GM03348 (cell line): ENCODE measurements at places on chromosomes 1 and 21.

DNA sequence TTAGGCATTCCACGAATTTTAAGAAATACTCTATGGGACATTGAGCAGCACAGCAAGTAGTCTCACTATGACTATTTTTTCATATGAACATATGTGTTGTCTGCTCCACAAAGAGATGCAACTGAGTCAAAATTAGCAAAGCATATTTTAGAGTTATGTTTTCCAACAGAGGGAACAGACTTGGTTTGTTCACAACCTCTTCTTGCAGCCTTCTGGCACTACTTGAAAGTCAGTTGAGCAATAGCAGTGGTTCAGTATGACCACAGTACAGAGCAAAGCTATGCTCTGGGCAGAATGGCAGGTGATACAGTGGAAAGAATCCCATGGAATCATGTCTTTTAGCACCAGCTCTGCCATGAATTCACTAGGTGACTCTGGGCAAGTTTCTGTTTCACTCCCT, 5.2 kb downstream of the CCN1 start:
- DNase-seq = peak; percentile 52

- DNase-seq = peak; percentile 20
Observed at GRCh38 chr1:22376976-22377375, 74.7 kb upstream of the ZBTB40 start.

GRCh38 chr1:184973272-184974055, 844 bp downstream of the NIBAN1 start:
- DNase-seq = peak; percentile 76

DNA sequence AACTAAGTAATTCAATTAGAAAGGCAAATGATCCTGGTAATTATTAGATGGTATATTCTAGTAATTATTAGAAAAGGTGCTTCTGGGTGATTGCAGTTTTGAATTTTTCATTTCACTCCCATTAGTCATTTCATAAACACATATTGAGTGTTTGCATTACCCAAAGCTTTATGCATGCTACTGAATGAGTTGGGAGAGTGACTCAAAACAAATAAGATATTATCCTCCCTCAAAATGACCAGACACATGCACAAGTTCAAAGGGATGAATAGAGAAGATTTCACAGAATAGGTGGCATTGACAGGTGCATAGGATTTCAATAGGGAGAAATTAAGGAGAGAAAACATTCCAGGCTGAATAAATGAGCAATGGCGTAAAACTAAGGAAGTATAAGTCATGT, 84.7 kb downstream of the PHTF1 start:
- no peak for DNase-seq

DNA sequence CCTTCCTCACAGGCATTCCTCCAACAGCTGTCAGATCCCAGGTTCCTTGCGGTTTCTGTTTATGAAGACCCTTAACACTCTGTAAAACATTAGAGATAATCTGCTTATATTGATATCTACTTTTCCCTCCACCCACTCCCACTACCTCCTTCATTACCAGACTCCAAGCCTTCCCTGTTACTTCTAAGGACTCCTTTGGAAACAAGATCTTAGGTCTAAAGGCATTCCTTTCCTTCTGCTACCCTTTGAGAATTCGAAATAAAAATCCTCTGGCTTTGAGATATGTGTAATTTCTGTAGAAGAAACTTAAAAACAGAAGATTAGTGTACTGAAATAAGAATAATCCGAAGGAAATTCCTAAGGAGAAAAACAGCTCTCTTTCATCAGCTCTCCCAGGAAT, 23.7 kb upstream of the LYPLAL1 start:
- DNase-seq = no peak

DNA sequence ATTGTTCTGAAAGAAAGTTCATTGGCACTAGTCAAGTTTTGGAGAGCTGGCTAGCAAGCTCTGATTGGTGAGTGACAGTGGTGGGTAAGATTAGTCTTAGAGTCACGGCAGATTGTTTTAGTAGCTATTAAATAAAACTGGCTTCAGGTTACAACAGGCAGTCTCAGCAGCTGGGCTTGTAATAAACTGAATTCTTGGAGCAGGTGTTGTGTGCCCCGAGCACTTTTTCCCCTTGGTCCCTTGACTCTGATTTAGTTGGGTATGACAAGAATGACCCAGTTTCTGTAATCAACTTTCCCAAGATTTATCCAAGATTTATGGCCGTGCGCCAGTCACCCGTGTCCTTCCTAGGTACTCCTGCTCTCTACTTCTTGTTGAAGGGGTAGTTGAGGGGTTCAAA, 40.2 kb downstream of the TBCE start:
- DNase-seq = no peak

DNA sequence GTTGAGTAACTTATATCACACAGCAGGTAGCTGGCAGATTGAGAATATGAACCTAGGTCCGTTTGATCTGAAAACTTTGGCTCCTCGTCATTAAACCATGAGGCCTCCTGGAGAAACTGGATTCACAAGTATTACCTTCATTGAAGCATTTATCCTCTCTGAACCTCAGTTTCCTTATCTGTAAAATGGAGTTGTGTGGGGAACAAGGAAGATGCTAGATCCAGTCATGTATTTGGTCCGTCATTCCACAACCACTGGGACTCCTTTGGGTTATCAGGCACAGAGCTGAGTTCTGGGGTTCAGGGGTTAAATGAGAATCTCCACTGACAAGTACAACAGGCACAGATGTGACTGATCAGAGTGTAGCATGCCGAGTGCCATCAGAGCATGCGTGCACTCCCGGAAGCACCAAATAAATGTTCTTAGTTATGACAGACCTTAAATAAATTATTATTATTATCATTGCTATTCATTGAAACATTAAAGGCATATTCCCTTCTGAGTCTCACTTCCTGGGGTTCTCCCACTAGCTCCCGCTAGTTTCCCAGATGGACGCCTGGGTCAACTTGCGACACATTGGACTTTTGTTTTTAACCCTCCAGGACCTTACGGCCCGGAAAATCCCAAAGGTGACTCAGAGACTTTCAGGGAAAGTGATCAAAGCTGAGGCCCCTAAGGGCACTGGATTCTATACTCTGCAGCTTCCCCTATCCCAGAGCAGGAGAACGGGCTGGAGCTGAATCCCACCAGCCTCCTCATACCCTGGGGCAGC, 130.6 kb downstream of the PLPP3 start:
- DNase-seq = no peak

DNA sequence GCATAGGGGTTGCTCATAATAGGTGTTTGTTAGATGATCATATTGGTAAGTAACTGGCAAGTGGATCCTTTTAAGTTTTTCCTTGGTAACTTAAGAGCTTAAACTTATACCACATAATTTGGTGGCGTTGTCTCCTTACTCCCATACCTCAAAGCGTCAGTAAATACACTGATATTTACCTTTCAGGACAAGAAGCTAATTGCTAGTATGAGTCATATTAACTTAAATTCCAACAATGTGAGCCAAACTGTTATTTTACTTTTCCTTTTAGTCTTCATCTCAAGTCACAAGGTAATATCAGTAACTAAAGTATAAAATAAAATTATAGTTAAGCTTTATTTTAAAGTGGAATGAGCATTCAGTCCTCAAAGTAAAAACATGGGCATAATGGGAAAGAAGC, 9.0 kb upstream of the SH3GLB1 start:
- no peak for DNase-seq

DNA sequence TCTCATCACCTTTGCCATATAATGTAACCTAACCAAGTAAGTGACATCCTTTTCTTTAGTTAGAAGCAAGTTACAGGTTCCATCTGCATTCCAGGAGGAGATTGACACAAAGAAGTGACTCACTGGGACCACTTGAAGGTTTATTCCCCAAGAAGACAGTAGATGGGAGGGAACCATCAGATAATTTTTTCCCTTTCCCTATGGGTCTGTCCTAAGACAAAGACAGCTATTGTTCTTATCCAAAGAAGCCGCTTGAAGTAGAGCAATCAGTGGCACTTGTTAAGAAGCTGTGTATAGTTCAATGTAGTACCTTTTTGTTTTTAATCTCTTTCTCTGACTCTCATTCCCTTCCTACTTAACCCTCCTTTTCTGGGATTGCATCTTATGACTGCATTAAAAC, 139.9 kb upstream of the B3GALT2 start:
- DNase-seq = no peak
